NCI-H1048 (cell line): ENCODE measurements at places on chromosomes 5 and 9.
A peak's percentile ranks its signal among the peaks of the same experiment; 100 is the strongest.

- DNase-seq: no peak
Measured at GRCh38 chr5:96300976-96301375, 132.1 kb downstream of the PCSK1 start.

GRCh38 chr5:16656561-16657191 lies 39.9 kb upstream of the RETREG1 start:
- no peak for DNase-seq

- peak; percentile 45 for DNase-seq
Measured at GRCh38 chr9:120619751-120620655, 40.0 kb upstream of the CDK5RAP2 start.

- DNase-seq: no peak
Measured at GRCh38 chr5:134141331-134142050, 27.0 kb downstream of the TCF7 start.

- no peak for DNase-seq
Measured at GRCh38 chr5:135031813-135032694, 2.0 kb downstream of the PITX1 start.

- no peak for DNase-seq
Measured at GRCh38 chr5:124537107-124537506, 209.3 kb downstream of the ZNF608 start.

GRCh38 chr9:13446938-13447842 lies 167.7 kb upstream of the MPDZ start:
- no peak for DNase-seq

- no peak for DNase-seq
Measured at GRCh38 chr5:80408484-80409366, 861 bp downstream of the ZFYVE16 start.
